Effector memory CD8-positive, alpha-beta T cell (primary cell): ENCODE measurements at places on chromosomes 4 and X.
A peak's percentile ranks its signal among the peaks of the same experiment; 100 is the strongest.

DNA sequence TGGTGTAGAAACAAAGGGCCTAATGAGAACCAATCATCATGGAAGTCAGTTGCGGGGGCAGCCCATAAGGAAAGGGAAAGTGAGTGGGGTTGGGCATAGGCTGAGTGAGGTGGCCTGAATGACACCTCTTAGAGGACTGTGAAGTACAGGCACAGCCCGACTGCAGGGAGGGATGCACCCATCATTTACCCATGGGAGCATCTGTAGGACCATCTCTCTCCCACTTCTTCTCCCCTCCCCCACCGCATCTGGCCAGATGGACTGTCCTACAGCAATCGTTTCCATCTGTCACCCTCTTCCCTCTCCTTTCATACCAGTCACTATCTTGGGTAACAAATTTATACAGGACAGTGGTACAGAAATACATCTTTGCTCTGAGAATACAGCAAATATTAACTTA is 4.2 kb downstream of the STBD1 start:
- H3K27ac ChIP-seq: no peak overlapping the region
- H3K4me3 ChIP-seq: no peak overlapping the region
- DNase-seq: no peak
- no peaks in the 10 kb centered on the region for H3K27me3 ChIP-seq

GRCh38 chr4:8048856-8049676 is 109.4 kb upstream of the AFAP1 start:
- H3K36me3 ChIP-seq: peaks cover 6% of the 10 kb centered on the region
- peaks cover 19% of the 10 kb centered on the region for H3K4me1 ChIP-seq
- H3K27ac ChIP-seq: peak overlapping the region; percentile 46
- no peak overlapping the region for H3K4me3 ChIP-seq

DNA sequence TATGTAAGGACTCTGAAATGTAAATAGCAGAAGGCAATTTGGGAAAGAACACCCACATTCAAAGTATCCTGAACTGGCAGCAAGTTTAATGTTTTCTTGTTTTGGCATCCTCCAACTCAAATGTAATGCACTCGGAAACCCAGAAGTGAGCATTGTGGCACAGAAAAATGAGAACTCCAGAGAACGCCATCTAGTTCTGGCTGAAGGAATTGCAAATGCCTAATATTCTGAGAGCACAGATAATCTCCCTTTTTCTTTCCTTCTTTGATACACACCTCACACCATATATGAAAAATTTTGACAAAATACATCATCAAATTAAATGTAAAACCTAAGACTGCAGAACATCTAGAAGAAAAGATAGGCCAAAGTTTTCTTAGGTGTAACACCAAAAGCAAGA is 52.1 kb downstream of the PWWP3B start:
- no peak overlapping the region for H3K27ac ChIP-seq
- no peak for DNase-seq
- no peaks in the 10 kb centered on the region for H3K36me3 ChIP-seq
- H3K27me3 ChIP-seq: no peaks in the 10 kb centered on the region

GRCh38 chrX:153999359-154000037 is 20.2 kb downstream of the IRAK1 start:
- H3K4me1 ChIP-seq: peaks cover 18% of the 10 kb centered on the region
- no peak overlapping the region for H3K27ac ChIP-seq
- H3K36me3 ChIP-seq: peaks cover 2% of the 10 kb centered on the region
- H3K4me3 ChIP-seq: no peak overlapping the region
- no peaks in the 10 kb centered on the region for H3K27me3 ChIP-seq

DNA sequence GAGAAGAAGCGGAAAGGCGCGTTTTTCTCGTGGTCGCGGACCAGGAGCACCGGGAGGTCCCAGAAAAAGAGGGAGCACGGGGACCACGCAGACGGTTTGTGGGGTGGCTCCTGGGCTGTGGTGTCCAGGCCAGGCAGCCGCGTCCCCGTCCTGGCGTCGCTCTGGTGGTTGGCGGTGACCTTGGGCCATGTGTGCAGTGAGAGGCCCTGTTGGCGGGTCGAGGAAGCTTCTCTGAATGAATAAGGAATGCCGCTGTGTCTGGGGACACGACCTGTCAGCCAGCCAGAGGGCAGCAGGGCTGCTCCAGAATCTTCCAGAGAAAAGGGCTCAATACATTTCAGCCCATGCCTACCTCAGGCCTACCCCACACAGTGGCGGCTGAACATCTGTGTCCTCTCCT is 24.3 kb upstream of the HGFAC start:
- H3K27me3 ChIP-seq: no peaks in the 10 kb centered on the region
- H3K36me3 ChIP-seq: no peaks in the 10 kb centered on the region
- no peak for DNase-seq
- H3K4me1 ChIP-seq: no peaks in the 10 kb centered on the region

GRCh38 chr4:10832806-10833628 is 148.4 kb upstream of the CLNK start:
- DNase-seq: no peak
- H3K36me3 ChIP-seq: no peaks in the 10 kb centered on the region
- H3K27me3 ChIP-seq: peaks cover 7% of the 10 kb centered on the region
- no peak overlapping the region for H3K27ac ChIP-seq

DNA sequence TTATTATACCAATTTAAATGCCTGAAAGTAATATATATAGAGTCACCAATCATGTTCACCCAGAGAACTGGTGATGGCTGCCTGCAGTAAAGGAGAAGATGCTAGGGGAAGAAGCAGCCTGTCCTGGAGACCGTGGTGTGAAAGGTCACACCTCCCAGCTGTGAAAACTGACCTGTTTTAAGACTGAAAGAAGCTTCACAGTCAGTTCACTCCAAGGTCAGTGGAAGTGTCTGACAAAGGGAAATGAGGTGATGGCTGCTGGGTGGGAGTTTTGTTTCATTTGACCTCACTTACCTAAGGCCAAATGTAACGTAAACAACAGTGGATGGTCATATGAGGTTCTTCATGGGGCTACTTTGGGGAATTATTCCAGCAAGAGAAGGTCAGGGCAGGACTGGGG is 352.1 kb upstream of the GATB start:
- peak overlapping the region; percentile 91 for H3K27ac ChIP-seq
- DNase-seq: no peak
- peaks cover 9% of the 10 kb centered on the region for H3K36me3 ChIP-seq
- no peaks in the 10 kb centered on the region for H3K27me3 ChIP-seq
- H3K4me1 ChIP-seq: peaks cover 62% of the 10 kb centered on the region

GRCh38 chrX:12702509-12703091 is 88.6 kb upstream of the PRPS2 start:
- no peaks in the 10 kb centered on the region for H3K36me3 ChIP-seq
- no peaks in the 10 kb centered on the region for H3K4me1 ChIP-seq
- peaks cover 7% of the 10 kb centered on the region for H3K27me3 ChIP-seq
- no peak overlapping the region for H3K4me3 ChIP-seq
- DNase-seq: no peak

DNA sequence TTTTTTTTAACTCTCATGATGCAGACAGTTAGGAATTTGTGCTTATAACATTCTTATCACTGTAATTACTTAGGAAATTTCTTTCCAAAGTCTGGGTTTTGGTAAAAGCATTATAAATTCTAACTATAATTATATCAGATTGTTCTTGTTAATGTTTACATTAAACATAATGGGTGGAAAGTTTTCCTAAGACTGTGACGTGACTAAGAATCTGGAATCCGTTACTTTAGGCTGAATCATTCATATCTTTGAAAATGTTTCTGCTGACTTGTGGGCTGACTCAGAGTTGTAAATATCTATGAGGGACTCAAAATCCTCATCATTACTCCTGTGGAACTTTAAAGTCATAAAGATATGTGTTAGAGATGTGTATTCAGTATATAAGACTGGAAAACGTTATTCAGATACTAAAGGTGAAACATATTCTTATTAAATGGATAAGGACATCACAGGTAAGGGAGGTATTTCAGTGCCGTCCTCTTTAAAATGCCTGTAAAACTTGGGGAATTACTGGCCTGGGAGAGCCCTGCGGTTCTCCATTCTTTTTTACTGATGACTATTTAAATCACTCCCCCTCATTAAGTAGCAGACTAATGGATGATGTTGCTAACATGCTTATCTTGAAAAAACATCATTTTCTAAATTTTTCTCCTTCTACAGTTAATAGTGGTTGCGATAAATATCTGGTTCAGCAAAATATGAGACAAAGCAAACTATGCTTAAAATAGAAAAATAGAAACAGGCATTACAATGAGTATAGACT is 159.0 kb downstream of the DCLK2 start:
- peaks cover 50% of the 10 kb centered on the region for H3K27me3 ChIP-seq
- no peak overlapping the region for H3K27ac ChIP-seq
- no peaks in the 10 kb centered on the region for H3K4me1 ChIP-seq
- DNase-seq: no peak

DNA sequence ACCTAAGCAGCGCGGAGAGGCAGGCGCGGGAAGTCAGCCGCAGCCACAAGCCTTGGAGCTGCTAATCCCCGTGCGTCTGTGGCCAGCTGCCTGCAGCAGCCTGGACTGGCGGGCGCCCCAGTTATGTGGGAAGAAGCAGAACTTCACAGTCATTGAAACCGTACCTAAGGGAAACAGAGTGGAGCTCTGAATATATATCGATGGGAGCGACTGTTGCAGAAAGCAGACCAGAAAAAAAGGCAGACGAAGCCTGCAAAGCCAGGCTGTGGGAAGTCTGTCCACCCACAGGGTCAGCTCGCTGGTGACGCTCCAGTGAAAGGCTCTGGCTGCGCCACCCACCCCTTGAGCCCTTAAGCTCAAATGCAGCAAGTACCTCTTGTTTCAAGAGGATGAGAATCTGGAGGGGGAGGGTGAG is 24.7 kb downstream of the KCNE5 start:
- no peak for DNase-seq
- peak overlapping the region; percentile 62 for H3K4me3 ChIP-seq
- no peaks in the 10 kb centered on the region for H3K36me3 ChIP-seq
- no peak overlapping the region for H3K27ac ChIP-seq
- H3K4me1 ChIP-seq: peaks cover 6% of the 10 kb centered on the region

GRCh38 chr4:102663073-102663472 is 97.7 kb downstream of the MANBA start:
- H3K27me3 ChIP-seq: no peaks in the 10 kb centered on the region
- H3K4me3 ChIP-seq: no peak overlapping the region
- H3K36me3 ChIP-seq: peaks cover 22% of the 10 kb centered on the region

DNA sequence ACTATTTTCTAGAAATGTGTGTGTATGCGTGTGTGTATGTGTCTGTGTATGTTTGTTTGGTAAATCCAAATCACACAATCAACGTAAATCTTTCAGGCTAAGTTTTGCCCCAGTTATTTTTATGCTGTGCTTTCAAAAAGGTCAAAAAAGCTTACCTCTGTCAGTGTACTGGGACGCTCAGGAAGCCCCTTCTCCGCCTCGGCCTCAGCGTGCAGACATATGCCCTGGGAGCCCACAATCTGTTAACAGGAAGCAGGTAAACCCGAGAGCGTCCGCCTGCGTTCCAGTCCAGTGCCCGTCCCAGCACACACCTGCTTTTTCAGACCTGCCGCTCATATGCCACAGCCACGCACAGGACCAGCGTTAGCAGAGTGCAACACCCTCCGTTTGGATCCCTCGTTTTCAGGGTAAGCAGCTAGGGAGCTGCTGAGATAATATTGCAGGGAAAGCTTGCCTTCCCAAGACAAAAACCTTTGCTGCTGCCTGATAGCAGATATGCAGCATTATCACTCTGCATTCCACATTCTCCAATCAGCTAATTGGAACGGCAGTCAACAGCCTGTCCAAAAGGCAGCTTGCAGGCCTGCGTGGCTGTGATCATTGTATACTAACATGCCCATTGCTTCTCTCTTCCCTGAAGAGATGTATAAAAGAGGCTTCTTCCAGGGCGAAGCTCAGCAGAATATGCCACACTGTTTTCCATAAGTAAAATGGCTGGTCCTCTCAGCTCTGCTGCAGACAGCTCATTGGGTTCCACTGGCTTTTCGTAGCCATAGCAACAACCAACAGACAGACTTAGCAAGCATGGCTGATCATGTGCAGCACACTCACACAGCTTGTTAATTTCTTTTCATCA is at the start of gene SORBS2:
TSS of gene SORBS2 (minus strand) at position 686 of the 856 bp plus-strand sequence. CDS start 121,623 bp downstream, outside the sequence.
- no peak for DNase-seq
- no peaks in the 10 kb centered on the region for H3K4me1 ChIP-seq
- no peak within 1 kb of the TSS for H3K27ac ChIP-seq

DNA sequence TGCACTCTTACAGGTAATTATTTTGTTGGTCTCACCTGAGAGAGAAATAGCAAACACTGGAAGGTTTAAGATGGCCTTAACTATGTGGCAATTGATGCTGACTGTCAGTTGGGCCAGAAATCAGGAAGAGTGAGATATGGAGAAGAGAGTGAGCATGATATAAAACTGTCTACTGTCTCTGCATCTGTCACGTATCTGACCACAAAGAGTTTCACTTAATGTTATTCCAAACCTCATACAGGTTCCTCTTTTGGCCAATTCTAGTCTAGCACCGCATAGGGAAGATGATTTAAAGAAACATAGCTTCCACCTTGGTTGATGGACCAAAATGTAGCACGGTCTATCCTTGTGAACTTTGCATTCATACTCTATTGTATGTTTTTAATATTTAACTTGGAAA is 381.0 kb upstream of the BOD1L1 start:
- H3K27ac ChIP-seq: no peak overlapping the region
- no peak for DNase-seq
- H3K4me3 ChIP-seq: no peak overlapping the region
- no peaks in the 10 kb centered on the region for H3K27me3 ChIP-seq
- no peaks in the 10 kb centered on the region for H3K36me3 ChIP-seq

GRCh38 chrX:47358387-47359065 is 11.9 kb upstream of the ZNF157 start:
- H3K36me3 ChIP-seq: peaks cover 7% of the 10 kb centered on the region
- peak overlapping the region; percentile 93 for H3K27ac ChIP-seq
- H3K4me3 ChIP-seq: peak overlapping the region; percentile 84
- H3K4me1 ChIP-seq: peaks cover 17% of the 10 kb centered on the region

DNA sequence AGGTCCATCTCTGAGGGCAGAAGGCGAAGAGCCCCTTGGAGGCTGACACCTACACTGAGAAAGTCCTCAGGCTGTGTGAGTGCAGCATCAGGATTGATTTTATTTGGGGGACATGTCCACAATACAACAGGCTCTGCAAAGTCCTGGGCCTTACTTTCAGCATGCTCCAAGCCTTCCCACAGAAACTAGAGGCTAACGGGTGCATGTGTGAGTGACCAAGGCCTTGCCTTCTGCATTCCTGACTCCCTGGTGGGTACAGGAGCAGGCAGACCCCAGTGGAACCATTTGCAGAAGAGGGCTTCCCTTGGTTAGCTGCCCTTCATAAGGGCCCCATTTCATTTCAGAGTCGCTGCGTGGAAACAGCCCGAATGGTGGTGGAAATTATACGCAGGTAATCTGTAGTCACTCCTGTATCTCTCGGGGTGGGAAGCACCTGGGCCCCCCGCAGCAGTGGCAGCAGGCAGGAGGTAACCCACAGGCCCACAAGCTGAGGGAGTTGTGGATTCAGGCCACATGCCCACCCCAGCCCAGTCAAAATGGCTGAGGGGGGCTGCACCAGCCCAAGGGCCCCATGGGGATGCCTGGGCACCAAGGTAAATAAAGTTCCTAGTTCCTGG is 37.7 kb downstream of the NSG1 start:
- peaks cover 43% of the 10 kb centered on the region for H3K36me3 ChIP-seq
- no peak overlapping the region for H3K27ac ChIP-seq
- H3K4me3 ChIP-seq: no peak overlapping the region
- no peaks in the 10 kb centered on the region for H3K4me1 ChIP-seq
- no peaks in the 10 kb centered on the region for H3K27me3 ChIP-seq
- no peak for DNase-seq
